ENCODE measurements at places on chromosomes 5 and 9.
A peak's percentile ranks its signal among the peaks of the same experiment; 100 is the strongest.

- DNase-seq, result no peak
Measured at GRCh38 chr9:77877976-77878375, 153.6 kb downstream of the GNAQ start.

- no peak for DNase-seq
Measured at GRCh38 chr5:12647613-12648012, 743.4 kb upstream of the CTNND2 start.

GRCh38 chr9:81529556-81530193, 159.7 kb downstream of the TLE1 start:
- DNase-seq, result no peak

- no peak for DNase-seq
Measured at GRCh38 chr9:114697951-114698351, 16.0 kb upstream of the TEX48 start.

DNA sequence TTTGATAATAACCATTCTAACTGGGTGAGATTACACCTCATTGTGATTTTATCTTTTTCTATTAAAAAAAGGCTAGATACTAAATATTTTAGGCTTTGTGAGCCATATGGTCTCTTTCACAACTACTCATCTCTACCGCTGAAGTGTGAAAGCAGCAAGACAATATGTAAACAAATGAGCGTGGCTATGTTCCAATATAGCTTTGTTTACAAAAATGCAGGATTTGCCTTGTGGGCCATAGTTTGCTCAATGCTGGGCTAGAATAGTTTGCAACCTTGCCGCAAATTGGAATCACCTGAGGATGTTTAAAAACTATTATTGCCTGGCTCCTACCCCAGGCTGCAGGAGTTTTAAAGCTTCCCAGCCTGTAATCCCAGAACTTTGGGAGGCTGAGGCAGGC, 10.2 kb upstream of the GPR150 start:
- DNase-seq, result no peak

DNA sequence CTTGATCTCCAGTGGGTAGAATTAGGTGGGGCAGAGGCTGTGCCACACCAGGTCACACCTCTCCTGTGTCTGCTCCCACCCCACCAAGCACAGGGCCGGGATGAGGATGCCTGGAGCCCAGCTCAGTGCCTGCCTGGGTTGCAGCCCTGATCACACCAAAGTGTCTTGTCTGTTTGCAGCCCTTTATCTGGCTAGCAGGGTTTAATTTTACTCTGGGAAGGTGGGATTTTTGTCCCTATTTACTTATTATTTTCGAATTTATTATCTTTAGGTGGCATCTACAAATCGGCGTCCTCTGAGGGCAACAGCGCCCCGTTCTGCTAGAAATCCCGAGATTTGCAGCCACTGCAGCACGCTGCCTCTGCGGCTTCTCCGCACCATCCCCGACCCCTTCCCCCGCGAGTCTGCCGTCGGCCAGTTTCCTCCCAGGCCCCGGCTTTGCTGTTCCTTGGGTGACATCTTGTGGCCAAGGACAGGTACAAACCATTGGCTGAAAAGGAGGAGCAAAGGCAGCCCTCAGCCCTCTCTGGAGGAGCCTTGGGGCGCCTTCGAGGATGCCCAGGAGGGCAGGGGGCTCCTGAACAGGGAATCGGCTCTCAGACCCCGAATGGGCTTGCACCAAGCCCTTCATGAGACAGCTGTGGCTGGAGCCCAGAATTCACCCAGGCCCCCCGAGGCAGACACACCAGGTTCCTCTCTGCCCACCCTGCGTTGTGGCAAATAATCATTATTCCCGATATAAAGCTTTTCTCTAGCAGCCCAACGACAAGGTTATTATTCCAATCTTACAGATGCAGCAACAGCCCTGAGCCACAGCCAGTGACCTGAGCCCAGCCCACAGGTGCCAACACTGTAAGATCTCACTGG, 113.0 kb downstream of the GAPVD1 start:
- DNase-seq, result peak; percentile 10

DNA sequence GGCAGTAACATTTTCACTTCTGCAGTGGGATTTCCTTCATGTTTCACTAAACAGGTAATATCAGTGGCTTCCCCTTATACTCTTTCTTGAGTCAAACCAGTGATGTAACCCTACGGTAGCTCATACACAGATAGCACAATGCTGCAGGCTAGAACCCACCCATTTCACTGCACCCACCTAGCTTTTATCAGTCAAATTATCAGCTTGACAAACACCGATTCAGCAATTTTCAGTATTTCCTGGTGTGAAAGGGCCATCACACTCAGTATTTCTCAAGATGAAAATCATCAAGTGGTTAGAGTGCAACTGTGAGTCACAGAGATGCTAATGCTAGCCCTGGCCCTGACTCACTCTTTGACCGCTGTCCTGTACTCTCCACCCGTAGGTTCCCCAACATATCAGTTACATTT, 242.3 kb upstream of the PTGER4 start:
- DNase-seq, result peak; percentile 24

- no peak for DNase-seq
Measured at GRCh38 chr5:148457183-148457620, 73.4 kb downstream of the FBXO38 start.

- DNase-seq, result no peak
Measured at GRCh38 chr5:41903382-41903891, 707 bp upstream of the RIMOC1 start.

DNA sequence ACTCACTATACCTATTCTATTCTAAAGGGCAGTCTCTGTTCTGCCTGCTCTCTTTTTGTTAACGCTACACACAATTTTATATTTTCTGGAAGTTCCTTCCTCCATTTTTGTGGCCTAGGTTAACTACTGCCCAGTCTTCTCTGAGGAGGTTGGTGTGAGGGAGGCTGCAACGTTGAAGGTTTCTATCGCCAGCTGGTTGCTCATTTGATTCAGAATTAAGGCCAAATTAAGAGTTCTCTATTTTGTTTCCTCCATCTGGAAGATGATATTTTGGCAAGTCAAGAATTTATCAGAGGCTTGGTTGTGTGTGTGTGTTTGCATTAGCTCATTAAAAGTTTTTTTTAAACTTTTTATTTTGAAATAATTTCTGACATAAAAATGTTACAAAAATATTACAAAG, 175.1 kb downstream of the ARHGAP26 start:
- no peak for DNase-seq

- no peak for DNase-seq
Measured at GRCh38 chr5:174807471-174807870, 83.1 kb downstream of the MSX2 start.

DNA sequence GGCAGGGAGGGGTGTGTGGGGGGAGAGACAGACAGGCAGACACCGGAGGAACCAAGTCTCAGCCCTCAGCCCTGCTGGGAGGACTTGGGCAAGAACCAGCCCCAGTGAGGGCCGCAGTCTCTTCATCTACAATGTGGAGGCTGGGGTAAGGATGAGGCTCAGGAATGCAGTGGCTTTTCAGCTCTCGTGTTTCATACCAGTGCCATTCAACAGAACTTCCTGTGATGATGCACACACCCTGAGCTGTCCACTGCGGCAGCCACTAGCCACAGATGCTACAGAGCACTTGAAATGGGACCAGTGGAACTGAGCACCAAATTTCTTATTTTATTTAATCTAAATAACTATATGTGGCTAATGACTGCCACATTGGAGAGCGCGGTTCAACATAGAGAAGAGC, 10.7 kb downstream of the CAMK2A start:
- no peak for DNase-seq

- DNase-seq, result no peak
Measured at GRCh38 chr9:137648396-137648795, 29.6 kb downstream of the EHMT1 start.

DNA sequence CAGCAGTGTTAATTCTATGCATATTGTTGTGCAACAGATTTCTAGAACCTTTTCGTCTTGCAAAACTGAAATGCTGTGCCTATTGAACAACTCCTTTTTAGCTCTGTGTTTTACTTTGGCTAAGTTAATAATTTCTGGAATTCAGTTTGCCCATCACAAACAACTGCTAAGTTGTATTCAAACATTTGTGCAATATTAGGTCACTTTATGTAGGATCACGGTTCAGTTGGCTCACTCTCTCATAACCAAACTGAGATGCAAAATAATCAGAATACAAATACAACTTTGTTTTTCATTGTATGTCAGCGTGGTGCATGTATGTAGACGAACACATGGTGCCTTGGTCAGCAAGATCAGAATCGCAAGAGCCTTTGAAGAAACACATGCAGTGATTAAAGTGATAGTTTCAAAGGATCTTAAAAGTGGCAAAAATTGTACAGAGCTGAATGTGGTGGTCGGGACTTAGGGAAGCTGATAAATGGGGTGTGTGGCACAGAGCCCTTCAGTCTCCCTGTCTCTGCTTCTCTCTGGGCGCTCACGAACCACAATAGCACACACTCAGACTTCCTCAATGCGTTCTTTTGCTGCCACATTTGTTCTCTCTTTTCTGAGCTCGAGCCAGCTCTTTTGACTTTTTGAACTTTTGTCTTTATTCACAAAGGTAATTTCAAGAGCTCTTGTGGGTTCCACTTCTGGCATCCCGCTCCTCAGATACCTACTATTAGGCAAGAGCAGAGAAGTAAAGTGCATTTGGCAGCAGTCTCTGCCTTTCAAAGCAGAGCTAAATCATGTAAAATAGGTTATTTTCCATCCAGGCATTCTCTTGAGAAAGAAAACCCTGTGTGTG, 112.4 kb upstream of the CTSL start:
- DNase-seq, result no peak

GRCh38 chr5:32859211-32859641, 148.1 kb downstream of the NPR3 start:
- DNase-seq, result no peak

GRCh38 chr5:137665678-137666460, 70.0 kb downstream of the KLHL3 start:
- DNase-seq, result peak; percentile 4

DNA sequence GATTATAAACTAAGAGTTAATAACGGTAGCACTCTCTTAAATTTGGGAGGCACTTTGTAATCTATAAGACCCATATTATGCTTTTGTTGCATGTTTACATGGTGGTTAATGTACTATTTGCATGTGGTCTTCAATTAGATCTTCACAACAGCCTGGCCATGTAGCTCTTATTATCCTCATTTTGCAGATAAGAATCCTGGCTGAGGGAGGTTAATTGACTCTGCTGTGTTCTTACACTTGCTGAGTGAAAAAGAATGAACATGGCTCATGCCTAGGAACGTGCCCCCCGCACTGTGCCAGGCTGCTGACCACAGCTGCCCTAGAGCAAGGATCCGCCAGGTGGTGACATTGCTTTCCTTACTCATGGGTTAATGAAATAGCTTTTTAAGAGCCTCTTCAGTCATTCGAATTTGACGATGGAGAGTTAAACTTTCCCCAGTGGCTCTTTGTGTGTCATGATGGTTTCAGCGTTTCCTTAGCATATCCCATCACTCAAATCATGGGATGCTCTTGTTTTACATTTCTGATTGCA, 97.9 kb downstream of the CDH6 start:
- no peak for DNase-seq

DNA sequence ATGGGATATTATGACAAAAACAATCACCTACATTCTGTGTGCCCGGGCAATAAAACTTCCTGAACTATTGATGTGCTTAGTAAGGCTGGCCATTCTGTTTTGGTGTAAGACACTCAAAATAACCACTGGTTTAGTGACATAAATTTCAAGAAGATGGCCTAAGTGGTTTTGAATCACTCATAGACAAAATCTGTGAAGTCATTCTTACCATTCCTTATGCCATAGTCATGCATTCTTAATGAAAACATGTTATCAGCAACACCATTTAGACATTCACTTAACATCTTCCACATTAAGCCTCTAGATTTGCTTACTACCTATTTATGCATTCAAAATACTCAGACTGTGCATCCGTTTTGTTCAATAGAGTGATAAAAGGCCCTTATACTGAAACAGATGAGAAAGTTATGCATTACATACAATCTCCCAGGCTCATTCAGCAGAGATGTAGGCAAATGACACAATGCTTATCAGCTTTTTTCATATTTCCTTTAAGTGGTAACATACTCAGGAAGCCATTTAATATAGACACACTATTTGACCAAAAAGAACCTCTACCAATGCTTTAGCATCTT, 848.8 kb upstream of the DMAC1 start:
- no peak for DNase-seq

- no peak for DNase-seq
Measured at GRCh38 chr9:10112070-10112469, 500.7 kb downstream of the PTPRD start.

GRCh38 chr9:108599571-108599970, 256.2 kb downstream of the ACTL7B start:
- DNase-seq, result no peak

GRCh38 chr9:98006127-98006796, 23.1 kb downstream of the ANP32B start:
- no peak for DNase-seq

- no peak for DNase-seq
Measured at GRCh38 chr5:80125022-80125961, 90.1 kb downstream of the THBS4 start.

- no peak for DNase-seq
Measured at GRCh38 chr9:77534376-77535057, 113.6 kb downstream of the GNA14 start.

GRCh38 chr9:133710661-133711427, 27.3 kb downstream of the SARDH start:
- no peak for DNase-seq

DNA sequence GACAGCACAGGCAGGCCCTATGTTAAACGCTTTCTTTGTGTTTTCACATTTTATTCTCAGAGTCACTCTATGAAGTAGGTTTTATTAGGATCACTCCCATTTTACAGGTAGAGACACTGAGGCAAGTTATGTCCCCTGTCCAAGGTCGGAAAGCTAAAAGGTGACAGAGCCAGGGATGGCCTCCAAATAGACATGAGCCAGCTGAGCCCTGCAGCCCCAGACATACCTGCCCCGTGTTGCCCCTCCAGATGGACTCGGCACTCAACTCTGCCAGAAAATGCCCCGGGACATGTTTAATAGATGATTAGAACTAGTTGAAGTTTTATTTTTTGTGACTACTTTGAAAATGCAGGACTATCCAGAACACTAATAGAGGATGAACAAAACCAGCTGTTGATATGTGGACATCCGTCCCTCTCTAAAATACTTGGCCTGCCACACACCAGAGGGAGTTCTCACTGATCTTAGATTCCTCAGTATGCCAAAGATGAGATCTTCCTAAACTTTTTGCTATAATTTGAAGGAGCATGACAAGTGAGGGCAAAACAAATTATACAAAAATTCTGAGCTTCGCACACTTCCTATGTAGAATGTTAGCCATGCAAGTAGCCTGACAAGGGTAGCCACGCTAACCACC, 258.6 kb upstream of the ADAMTS16 start:
- DNase-seq, result no peak

GRCh38 chr5:95620870-95621838, 1.3 kb downstream of the GPR150 start:
- no peak for DNase-seq

- DNase-seq, result no peak
Measured at GRCh38 chr9:107792596-107792995, 303.0 kb upstream of the KLF4 start.

Data from stimulated activated CD8-positive, alpha-beta memory T cell treated with anti-CD3 and anti-CD28 coated beads, Interleukin-7, amount 100 ng/mL, for 1 hour (primary cell).